NCI-H345 (cell line): ENCODE measurements at places on chromosomes 2 and 18.

GRCh38 chr2:235810846-235811245 lies 317.0 kb downstream of the AGAP1 start:
- DNase-seq: no peak

- no peak for DNase-seq
Observed at GRCh38 chr2:10548626-10549025, 100.5 kb upstream of the ODC1 start.

GRCh38 chr18:7273301-7273921 lies 42.5 kb downstream of the LRRC30 start:
- no peak for DNase-seq

- DNase-seq: no peak
Observed at GRCh38 chr18:24918257-24918656, 433.7 kb downstream of the ZNF521 start.

GRCh38 chr2:132463719-132464118 lies 47.1 kb downstream of the GPR39 start:
- no peak for DNase-seq

GRCh38 chr2:43715300-43716098 lies 39.3 kb upstream of the C1GALT1C1L start:
- no peak for DNase-seq

DNA sequence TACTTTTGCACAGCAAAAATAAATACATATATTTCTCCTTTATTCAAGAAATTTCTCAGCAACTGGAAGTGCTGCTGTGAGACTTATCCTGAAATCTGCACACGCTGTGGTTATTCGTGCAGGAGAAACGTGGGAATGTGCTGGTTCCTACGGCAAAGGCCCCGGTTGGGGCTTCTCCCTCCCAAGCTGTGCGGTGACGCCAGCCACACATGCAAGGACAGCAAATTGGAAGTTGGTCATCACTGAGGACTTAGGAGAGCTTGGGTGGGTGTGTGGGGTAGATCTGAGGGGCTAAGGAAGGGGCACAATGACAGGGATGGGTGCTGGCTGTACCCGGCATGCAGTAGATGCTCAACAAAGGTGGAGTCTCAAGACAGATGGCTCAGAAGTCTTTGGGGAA lies 16.5 kb upstream of the MTCL1 start:
- no peak for DNase-seq

DNA sequence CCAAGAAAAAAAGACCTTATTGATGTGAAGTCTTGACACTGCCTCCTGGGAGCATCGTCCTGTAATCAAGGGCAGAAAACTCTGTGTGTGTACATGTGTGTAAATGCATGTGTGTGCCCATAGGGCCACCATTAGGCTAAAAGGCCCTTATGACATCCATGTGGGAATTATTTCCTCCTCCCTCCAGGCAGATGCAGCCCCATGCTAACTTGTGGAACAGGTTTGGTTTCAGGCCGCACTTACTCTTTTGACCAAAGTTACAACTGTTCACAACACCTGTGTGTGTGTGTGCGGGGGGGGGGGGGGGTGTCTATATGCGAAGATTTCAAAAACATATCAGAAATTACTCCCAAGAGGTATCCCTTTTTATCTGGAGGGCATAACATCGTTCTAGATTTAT lies 87.4 kb upstream of the SLC14A2 start:
- no peak for DNase-seq

DNA sequence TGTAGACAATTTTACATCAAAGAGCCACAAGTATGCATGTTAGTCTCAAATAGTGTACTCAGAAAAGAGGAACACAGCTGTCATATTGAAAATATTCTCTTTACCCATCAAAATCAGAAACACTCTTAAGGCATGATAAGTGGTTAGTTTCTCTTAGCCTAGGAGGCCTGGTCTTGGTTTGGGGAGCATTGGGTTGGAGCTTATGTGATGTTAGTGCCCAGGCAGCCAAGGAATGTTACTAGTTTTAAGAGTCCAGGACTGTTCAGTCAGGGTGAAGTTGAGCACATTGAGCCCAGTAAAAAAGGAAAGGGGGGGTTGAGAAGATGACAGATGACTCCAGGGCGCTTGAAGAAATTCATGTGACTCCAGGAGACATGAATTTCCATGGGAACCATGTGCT lies 340.6 kb downstream of the HRH4 start:
- no peak for DNase-seq

DNA sequence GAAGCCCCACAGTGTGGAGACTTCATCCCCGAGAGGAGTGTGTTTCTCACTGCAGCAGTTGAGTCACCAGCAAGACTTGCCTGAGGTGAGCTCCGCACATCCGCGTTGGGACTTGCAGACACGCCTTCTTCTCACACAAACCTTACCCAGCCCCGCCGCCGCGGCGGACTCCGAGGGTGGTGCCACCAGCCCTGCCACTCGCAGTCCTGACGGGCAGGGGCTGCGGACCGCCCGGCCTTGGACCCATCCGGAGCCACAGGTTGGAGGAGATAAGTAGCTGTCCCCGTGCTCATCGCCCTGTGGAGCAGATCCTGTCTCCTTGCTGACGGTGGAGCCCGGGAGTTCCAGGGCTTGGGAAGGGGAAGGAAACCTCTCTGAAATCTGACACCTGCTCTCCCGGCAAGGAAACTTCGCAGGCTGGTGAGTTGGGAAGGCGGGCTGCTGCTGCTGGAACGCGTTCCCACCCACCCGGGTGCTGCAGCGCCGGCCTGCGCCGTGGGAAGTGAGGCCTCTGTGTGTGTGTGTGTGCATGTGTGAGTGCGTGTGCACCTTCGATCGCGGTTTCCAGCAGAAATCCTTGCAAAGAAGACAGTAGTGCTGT lies at the start of gene RAB27B:
TSS of gene RAB27B (plus strand) at position 197 of the 601 bp plus-strand sequence. CDS start 49,109 bp downstream, outside the sequence.
- DNase-seq: peak; percentile 24

GRCh38 chr2:133062931-133063665 lies 393.1 kb upstream of the LYPD1 start:
- DNase-seq: no peak

DNA sequence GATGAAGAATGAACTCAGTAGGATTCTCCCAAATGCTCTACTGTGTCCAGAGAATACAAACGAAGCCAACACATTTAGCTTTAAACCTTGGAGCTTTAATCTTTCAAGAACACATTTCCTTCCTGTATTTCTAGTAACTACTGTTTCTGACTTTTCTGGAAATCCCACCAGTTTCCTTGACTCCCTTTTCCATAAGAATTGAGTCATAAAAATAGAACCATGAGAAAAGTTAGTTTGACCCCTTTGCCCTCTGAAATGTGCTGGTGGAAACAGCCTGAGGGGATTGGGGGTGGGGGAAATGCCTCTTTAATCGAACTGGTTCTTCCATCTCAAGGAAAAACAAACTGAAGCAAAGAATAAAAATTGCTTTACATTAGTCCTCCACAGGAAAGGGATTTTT lies 123.9 kb downstream of the TMEM17 start:
- DNase-seq: no peak

- DNase-seq: peak; percentile 76
Observed at GRCh38 chr18:6557770-6558248, 143.1 kb upstream of the L3MBTL4 start.

DNA sequence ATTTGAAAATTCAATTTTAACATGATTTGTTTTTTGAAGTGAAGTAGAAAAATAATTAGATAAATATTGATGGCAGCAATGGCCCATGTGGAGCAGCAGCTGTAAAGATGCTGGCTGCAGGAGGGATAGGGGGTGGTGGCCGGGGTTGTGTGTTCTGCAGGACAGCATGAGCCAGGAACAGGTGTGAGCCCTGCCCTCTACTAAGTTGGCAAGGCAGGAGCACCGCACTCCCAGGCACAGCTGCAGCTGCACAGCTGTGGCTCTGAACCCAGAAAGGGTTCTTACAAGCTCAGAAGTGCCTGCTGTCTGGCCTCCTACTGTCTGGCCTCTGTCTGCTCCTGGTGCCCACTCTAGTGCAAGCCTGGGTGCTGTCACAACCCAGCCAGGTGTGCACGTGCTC lies 10.0 kb upstream of the DUSP19 start:
- no peak for DNase-seq

DNA sequence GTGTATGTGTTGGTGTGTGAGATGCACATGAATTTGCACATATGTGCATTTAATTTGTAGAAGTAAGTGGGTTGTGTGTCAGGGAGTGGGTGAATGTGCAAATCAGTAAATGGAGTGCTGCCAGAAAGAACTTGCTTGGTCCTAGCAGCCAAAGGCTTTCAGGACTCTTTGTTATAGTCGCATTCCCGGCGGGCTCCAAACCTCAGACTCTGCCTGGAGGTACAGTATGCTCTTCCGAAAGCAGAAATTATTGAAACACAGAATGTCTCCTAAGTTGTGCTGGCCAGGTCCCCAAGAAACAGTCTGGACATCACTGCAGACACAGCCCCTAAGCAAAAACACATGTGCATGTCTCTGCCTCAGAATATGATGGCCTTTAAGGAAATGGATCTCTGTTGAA lies 232.4 kb downstream of the INSIG2 start:
- no peak for DNase-seq

GRCh38 chr2:145220496-145220895 lies 700.6 kb upstream of the ZEB2 start:
- DNase-seq: peak; percentile 80

GRCh38 chr2:224937887-224938286 lies 104.4 kb downstream of the DOCK10 start:
- no peak for DNase-seq

DNA sequence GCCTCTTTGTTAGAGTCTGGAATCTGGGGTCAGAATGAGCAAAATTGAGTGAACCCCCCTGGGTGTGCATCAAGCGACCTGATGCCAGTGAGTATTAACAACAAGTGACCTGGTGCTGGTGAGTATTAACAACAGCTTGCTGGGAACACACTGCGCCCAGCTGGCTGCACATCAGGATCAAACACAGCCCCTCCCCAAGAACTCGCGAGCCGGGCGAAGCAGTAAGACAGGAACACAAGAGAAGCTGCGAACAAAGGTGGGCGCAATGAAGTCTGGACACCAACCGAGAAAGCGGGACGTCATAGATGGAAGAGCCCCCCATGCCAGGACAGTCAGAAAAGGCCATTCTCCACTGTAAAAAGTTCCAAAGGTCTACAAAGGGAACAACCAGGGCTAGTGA lies 34.3 kb downstream of the CRACDL start:
- DNase-seq: no peak

DNA sequence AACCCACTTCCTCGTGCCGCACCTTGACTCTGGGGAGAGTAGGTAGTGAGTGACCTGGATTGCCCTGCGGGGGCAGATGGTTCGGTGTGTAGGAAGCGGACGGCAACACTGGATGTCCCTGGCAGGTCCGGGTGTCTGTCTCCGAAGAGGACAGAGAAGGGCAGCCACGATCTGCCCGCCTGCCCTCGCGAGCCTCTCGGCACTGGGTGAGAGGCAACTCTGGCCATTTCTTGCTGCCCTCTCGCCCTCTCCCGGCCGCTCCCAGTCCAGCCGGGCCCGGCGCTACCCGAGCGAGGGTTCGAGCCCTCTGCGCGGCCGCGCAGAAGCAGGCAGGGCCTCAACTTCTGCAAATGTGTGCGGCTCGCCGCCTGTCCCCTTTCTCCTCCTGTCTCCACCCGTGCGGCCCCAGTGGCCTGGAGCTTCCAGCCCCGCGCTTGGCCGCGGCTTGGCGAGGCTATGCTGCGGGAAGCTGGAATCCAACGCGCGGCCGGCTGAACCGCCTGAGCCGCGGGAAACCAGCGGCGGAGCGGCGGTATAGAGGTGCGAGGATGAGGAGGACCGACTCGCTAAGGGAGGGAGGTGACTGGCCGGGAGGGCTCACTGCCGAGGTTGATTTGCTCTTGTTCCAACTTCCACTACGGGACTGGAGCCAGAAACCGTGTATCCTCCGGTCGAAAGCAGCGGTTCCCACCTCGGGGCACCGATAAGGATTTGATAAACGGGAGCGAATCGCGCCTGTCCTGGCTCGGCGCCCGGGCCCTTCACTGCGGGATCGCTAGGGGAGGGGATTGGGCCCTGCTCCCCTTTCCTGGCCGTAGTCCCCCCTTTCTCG lies 1.5 kb downstream of the EPAS1 start:
- DNase-seq: peak; percentile 28

GRCh38 chr2:206845877-206846276 lies 80.5 kb downstream of the FASTKD2 start:
- DNase-seq: no peak

DNA sequence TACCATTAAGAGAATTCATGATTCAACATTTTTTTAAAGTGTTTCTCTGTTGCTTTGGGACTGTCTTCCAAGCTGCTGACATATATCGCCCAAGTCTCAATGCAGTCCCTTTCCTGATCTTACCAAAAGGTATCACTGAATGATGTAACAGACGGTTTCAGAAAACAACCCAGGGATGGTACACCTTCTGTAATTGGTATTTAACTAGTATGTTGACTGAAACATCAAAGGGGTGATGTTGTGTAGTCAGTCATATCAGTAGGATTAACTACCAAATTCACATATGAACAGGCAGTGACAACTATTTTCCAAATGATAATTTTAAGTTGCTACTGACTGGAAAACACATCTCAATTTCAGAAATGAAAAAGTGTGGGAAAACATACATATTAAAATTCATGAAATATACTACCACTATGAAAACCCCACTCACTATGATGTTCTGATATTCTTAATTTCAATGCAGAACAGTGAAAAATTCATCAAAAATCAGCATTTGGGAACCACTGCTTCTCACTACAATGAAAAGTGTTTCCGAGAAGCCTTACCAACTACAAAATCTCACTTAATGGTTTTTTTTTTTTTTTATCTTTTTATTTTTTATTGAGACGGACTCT lies 59.8 kb downstream of the MEMO1 start:
- no peak for DNase-seq

DNA sequence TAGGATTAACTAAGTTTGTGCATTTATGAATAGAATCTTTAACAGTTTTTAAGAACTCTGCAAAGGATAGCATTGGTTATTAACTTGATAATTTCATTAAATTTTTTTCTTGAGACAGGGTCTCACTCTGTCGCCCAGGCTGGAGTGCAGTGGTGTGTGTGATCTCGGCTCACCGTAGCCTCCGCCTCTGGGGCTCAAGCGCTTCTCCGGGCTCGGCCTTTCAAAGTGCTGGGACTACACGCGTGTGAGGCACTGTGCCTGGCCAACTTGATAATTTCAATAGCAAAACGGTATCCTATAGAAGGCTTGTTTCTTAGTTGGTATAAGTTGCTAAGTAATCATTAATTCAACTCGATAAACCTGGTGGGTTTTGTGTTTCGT lies 38.0 kb downstream of the ADNP2 start:
- DNase-seq: peak; percentile 52

GRCh38 chr2:42663828-42664227 lies 95.4 kb downstream of the MTA3 start:
- no peak for DNase-seq

GRCh38 chr2:59777120-59777519 lies 776.3 kb downstream of the BCL11A start:
- DNase-seq: no peak

GRCh38 chr18:45654677-45655076 lies 39.4 kb downstream of the SLC14A2 start:
- DNase-seq: no peak
